ENCODE measurements at places on chromosomes 12 and 14. TPM values are rescaled to one million over a fixed set of nuclear protein-coding genes. Genes with fewer than 3 reads are reported as not detected.

GRCh38 chr12:64088431-64089349, 133.4 kb downstream of the KICS2 start:
- H3K27ac ChIP-seq: peak overlapping the region; percentile 88
- H3K4me3 ChIP-seq: peak overlapping the region; percentile 33
- H3K4me1 ChIP-seq: peaks cover 59% of the 10 kb centered on the region
- no peaks in the 10 kb centered on the region for H3K36me3 ChIP-seq
- DNase-seq: no peak

DNA sequence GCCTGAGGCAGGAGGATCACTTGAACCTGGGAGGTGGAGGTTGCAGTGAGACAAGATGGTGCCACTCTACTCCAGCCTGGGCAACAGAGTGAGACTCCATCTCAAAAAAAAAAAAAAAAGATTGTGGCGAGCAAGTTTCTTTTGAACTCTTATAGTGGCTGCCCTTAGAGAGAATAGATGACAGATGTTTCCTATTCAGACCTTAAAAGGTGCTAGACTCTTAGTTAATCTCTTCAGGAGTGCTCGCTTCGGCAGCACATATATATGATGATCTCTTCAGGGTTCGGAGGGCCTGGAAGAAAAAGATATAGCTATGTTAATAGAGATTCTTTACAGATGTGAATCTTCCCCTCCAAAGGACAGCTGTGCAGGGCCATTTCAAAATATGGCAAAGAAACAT, 73.1 kb upstream of the AMN1 start:
- no peak overlapping the region for H3K4me3 ChIP-seq
- H3K27ac ChIP-seq: no peak overlapping the region
- H3K4me1 ChIP-seq: no peaks in the 10 kb centered on the region
- H3K36me3 ChIP-seq: no peaks in the 10 kb centered on the region
- DNase-seq: no peak
- no peaks in the 10 kb centered on the region for H3K27me3 ChIP-seq

DNA sequence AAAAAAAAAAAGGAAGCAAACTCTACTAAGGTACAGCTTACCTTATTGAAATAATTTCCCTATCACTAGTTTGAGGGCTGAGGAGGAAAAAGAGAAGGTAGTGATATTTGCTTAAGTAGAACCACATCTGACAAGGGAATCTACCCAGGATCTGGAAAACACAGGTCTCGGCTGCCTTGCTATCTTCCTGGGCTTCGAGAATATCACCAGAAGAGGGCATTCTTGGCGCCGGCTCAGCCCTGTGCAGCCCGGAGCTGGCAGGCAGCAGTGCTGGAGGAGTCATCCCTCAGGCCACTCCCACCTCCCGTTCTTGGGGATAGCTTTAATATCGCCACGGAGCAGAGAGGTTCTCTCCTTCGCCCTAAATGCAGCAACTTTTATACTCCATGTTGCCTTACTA, 1181.2 kb downstream of the VRK1 start:
- peak overlapping the region; percentile 86 for H3K27ac ChIP-seq
- no peaks in the 10 kb centered on the region for H3K27me3 ChIP-seq
- peak overlapping the region; percentile 38 for H3K4me3 ChIP-seq
- no peaks in the 10 kb centered on the region for H3K36me3 ChIP-seq

- no peak overlapping the region for H3K4me3 ChIP-seq
- no peak for DNase-seq
- no peaks in the 10 kb centered on the region for H3K27me3 ChIP-seq
These were observed 2.8 kb downstream of the TESPA1 start for GRCh38 chr12:54981796-54982195.

GRCh38 chr12:31227401-31227981, 98.5 kb downstream of the SINHCAF start:
- H3K36me3 ChIP-seq: no peaks in the 10 kb centered on the region
- H3K4me3 ChIP-seq: no peak overlapping the region
- DNase-seq: no peak
- H3K27ac ChIP-seq: no peak overlapping the region
- H3K4me1 ChIP-seq: no peaks in the 10 kb centered on the region

DNA sequence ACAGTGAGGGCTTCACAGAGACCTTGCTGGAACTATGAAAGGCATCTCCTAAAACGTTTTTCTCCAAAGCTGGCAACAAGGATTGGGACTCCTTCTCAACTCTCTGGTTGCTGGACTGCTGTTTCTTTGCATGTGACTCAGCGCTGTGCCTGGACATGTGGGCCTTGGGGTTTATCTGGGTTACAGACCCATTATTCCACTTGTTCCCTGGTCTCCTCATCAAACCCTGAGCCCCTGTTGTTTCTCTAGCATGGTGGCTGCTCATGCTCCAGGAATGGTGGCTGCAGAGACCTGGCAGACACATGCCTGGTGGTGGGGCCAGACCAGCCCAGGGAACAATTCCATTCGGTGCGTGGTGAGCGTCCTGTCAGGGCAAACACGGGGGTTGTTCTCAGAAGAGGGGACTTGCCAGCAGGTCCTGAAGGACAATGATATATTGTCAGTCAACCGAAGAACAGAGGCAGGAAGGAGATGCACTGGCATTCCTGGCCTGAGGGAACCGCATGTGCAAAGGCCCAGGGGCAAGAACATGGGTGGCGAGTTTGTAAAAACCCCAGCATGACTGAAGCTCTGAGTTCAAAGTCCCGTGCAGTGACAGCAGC, 320.1 kb upstream of the RTL1 start:
- no peaks in the 10 kb centered on the region for H3K36me3 ChIP-seq
- no peak overlapping the region for H3K4me3 ChIP-seq
- no peak overlapping the region for H3K27ac ChIP-seq
- no peaks in the 10 kb centered on the region for H3K4me1 ChIP-seq
- peaks cover 18% of the 10 kb centered on the region for H3K27me3 ChIP-seq
- DNase-seq: no peak

DNA sequence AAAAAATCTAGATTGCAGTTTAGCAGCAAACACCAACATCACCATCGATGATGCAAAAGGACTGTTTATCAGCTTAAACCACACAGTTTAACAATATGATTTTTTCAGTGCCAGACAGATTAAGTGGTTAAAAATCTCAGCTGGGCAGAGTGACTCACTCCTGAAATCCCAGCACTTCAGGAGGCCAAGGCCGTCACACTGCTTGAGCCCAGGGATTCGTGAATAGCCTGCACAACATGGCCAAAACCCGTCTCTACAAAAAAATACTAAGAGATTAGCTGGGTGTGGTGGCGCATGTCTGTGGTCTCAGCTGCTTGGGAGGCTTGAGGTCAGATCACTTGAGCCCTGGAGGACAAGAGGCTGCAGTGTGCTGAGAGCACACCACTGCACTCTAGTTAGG, 8.9 kb downstream of the RSRC2 start:
- H3K4me3 ChIP-seq: no peak overlapping the region
- H3K27me3 ChIP-seq: no peaks in the 10 kb centered on the region
- no peak for DNase-seq
- peaks cover 95% of the 10 kb centered on the region for H3K36me3 ChIP-seq

GRCh38 chr12:99600388-99600787, 47.2 kb upstream of the GARIN6 start:
- H3K36me3 ChIP-seq: no peaks in the 10 kb centered on the region
- DNase-seq: no peak
- H3K4me1 ChIP-seq: no peaks in the 10 kb centered on the region
- no peaks in the 10 kb centered on the region for H3K27me3 ChIP-seq

DNA sequence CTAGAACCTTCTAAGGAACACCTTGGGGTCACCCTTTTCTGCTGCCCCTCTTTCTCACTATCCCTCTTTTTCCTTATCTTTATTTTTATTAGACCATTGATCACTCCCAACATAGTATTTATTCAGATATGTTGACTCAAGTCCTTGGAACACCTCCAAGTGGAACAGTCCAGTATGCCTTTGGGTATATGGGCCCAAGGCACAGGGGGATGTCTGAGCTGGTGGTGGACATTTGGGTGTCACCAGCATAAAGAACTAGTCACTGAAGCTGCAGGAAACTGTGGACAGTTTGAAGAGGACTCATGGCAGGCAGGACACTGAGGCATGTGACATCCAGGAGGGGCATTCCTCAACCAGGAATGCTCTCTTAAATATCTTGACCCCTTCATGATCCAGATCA, 105.6 kb downstream of the VEZT start:
- H3K4me1 ChIP-seq: no peaks in the 10 kb centered on the region
- H3K4me3 ChIP-seq: no peak overlapping the region
- no peak overlapping the region for H3K27ac ChIP-seq

DNA sequence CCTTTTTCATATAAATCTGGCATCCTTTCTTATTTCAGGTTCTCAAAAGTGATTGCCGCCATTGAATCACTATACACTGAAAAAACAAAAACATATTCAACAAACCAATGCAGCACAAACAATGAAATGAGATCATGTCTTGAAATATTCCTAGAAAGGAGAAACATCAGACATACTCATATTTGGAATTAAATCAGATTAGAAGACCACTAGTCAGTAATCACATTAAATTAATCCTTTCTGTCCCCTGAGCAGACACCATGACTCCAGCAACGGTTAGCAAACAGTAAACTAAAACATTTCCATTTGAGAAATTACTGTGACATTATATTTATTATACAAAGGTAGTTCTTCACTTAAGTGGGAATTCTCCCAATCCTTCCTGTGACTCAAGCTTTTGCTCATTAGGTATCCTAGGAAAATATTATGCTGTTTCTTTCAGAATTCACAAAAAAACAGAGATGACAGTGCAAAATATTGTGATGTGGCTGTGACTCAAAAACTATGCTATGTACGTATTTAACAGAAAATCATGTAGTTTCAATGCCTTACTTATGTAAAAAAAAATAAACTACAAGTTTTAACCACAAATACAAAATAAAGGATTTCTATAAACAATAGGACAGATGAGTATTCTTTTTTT, 29.7 kb downstream of the CPNE8 start:
- no peaks in the 10 kb centered on the region for H3K4me1 ChIP-seq
- no peaks in the 10 kb centered on the region for H3K36me3 ChIP-seq
- no peak overlapping the region for H3K27ac ChIP-seq
- no peak overlapping the region for H3K4me3 ChIP-seq
- H3K27me3 ChIP-seq: no peaks in the 10 kb centered on the region

DNA sequence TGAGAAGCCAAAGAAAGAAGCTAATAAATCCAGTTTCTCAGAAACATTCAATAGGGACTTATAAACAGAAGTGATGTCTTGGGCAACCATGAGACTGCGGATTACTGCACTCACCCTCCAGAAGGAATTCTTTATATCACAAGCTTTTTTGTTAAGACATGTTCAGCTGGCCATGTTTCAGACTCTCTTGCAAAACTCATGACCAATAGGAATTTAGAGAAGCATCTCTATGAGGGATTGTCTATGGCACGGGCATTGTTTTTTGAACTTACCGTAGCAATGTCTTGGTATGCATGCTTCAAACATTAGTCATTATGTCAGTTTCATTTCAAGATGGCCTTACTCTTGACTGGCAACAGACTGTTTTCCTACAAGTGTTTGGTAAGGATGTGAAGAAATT, 15.5 kb upstream of the ZNF268 start:
- no peaks in the 10 kb centered on the region for H3K27me3 ChIP-seq
- no peak overlapping the region for H3K4me3 ChIP-seq
- no peaks in the 10 kb centered on the region for H3K36me3 ChIP-seq
- H3K4me1 ChIP-seq: no peaks in the 10 kb centered on the region

GRCh38 chr12:98645572-98646067, 530 bp downstream of the APAF1 start:
- peaks cover 23% of the 10 kb centered on the region for H3K36me3 ChIP-seq
- H3K27ac ChIP-seq: peak overlapping the region; percentile 72
- no peaks in the 10 kb centered on the region for H3K27me3 ChIP-seq
- H3K4me1 ChIP-seq: peaks cover 27% of the 10 kb centered on the region
- DNase-seq: no peak

- H3K27ac ChIP-seq: no peak overlapping the region
- DNase-seq: no peak
- H3K4me3 ChIP-seq: no peak overlapping the region
- H3K36me3 ChIP-seq: peaks cover 74% of the 10 kb centered on the region
- H3K4me1 ChIP-seq: peaks cover 15% of the 10 kb centered on the region
- H3K27me3 ChIP-seq: no peaks in the 10 kb centered on the region
These were observed 12.8 kb downstream of the TSFM start for GRCh38 chr12:57795354-57795753.

GRCh38 chr14:58977366-58977765, 211.1 kb upstream of the DAAM1 start:
- no peaks in the 10 kb centered on the region for H3K4me1 ChIP-seq
- H3K4me3 ChIP-seq: no peak overlapping the region
- H3K36me3 ChIP-seq: no peaks in the 10 kb centered on the region
- no peak for DNase-seq
- H3K27ac ChIP-seq: no peak overlapping the region
- H3K27me3 ChIP-seq: no peaks in the 10 kb centered on the region

DNA sequence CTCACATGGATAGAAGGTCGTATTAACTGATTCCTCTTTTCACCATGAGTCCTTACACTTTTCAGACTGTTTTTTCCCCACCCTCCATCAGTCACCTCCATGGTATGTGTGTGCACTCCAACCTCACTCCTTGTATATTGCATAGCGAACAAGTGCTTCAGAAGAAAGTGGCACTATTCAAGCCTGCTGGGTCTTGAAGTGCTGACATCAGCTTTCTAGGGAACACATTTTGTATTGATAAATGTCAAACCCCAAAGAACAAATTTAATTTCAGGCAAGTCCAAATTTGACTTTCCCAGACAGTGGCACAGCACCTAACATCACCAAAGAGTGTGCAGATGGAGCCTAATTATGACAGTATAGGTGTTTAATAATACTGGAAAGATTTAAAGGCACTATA, 617.4 kb upstream of the STXBP6 start:
- H3K27me3 ChIP-seq: no peaks in the 10 kb centered on the region
- no peak overlapping the region for H3K27ac ChIP-seq
- no peak for DNase-seq
- H3K4me3 ChIP-seq: no peak overlapping the region

GRCh38 chr12:55978393-55978792, 4.5 kb downstream of the RAB5B start:
- no peak overlapping the region for H3K4me3 ChIP-seq
- H3K27ac ChIP-seq: no peak overlapping the region
- peaks cover 24% of the 10 kb centered on the region for H3K36me3 ChIP-seq
- peaks cover 23% of the 10 kb centered on the region for H3K4me1 ChIP-seq

GRCh38 chr12:97681612-97682504, 219.3 kb downstream of the RMST start:
- H3K27me3 ChIP-seq: no peaks in the 10 kb centered on the region
- no peak for DNase-seq
- H3K36me3 ChIP-seq: no peaks in the 10 kb centered on the region
- no peak overlapping the region for H3K27ac ChIP-seq
- H3K4me3 ChIP-seq: no peak overlapping the region
- H3K4me1 ChIP-seq: no peaks in the 10 kb centered on the region

Gene KRT85
- 766 TPM for total RNA-seq

Gene KRT73
- total RNA-seq: 24.7 TPM

Gene RABGGTA
- total RNA-seq: 50.4 TPM

Gene MYF6
- not detected for total RNA-seq

Gene SERPINA9
- 11.0 TPM for total RNA-seq

Gene LYZ
- 18.7 TPM for total RNA-seq

Gene ACSM4
- total RNA-seq: not detected

Gene LRRC43
- not detected for total RNA-seq

Gene TXNRD1
- total RNA-seq: 38.4 TPM

Gene CMA1
- not detected for total RNA-seq

Gene PUS1
- total RNA-seq: 24.3 TPM

All from suprapubic skin (tissue), 4 donors.